ENCODE measurements at places on chromosomes 11 and 22.
A peak's percentile ranks its signal among the peaks of the same experiment; 100 is the strongest.

DNA sequence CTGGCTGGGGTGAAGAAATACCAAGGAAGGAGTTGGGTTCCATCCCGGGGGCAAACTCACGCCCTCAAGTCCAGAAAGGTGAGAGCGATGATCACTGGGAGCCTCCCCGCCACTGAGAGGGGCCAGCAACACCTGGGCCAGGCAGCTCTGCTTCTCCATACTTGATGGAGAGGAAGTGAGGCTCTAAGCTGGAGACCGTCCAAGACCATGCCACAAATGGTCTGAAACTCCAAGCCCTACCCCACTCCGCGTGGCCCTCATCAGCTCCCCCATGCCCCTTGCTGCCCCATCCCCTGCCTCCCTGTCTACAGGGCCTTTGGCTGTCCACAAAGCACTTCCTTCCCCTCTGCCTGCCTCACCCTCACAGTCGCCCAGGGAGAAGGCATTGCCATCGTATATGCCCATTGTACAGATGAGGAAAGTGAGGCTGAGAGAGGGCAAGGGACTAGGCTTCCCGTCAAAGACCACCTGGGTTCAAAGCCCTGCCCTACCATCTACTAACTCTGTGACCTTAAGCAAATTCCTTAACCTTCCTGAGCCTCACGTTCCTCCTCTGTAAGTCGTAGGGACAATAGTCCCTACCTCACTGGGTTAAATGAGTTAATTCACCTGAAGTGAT lies 4.4 kb upstream of the PDGFB start:
- no peak for DNase-seq

- no peak for DNase-seq
These were observed 1156.9 kb downstream of the BRD1 start for GRCh38 chr22:48670731-48671130.

DNA sequence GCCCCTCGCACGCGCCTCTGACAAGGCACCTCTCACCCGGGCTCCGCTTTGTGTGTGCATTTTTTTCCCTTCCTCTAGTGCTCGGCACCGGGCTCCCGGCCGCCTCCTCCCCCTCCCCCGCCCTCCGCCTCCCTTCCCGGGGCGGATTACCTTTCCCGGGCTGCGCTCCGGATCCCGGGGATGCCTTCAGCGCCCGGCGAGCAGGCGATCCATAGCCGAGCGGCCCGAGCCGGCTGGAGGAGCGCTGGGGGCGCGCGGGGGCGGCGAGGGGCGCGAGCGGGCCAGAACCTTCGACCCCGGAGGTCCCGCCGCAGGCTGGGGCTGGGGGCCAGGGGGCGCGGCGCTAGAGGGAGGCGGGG lies 282 bp downstream of the MPPED2 start:
- no peak for DNase-seq

- DNase-seq: no peak
These were observed 14.6 kb downstream of the ENDOD1 start for GRCh38 chr11:95104121-95104830.

- DNase-seq: no peak
These were observed 95.2 kb upstream of the C11orf87 start for GRCh38 chr11:109326781-109327180.

- DNase-seq: no peak
These were observed 15.2 kb upstream of the MMP7 start for GRCh38 chr11:102545701-102546100.

- peak; percentile 72 for DNase-seq
These were observed 13.2 kb downstream of the POLA2 start for GRCh38 chr11:65274735-65275682.

DNA sequence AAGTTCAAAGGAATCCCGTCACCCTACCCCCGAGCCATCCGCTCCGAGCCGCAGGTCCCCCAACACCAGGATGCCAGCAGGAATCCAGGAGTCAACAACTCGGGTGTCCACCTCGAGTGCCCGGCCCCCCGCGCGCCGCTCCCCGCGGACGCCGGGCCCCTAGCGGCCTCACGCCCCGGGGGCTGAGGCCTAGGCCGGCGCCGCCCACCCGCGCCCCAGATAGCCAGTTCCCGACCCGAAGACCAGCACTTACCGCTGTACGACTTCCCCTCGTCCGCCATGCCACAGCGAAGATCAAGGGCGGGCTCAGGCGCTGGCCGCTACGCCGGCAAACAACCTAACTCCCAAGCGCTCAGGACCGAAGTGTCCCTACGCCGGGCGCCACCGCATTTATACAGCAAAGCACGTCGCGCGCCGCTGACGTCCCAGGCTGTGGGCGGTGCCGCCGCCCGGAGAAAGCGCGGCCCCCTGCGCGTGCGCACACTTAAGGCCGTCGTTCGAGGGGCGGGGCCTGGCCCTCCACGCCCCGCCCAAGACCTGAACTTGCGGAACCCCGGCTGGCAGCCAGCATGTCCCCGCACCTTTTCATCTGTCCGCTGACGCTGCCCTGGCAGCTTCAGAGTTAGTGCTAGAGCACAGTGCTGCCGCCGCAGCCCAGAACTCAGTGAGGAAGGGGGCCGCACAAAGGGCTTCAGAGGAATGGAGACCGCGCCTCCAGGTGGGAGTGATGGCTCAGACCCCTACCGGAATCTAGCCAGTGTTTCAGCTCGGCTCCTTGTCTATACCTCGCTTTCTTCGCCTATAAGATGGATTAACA lies at the start of gene NXF1:
Gene NXF1, minus strand, starts transcription at position 365 of the 817 bp plus-strand sequence. Its CDS starts 84 bp downstream, at position 281.
- DNase-seq: peak; percentile 99

DNA sequence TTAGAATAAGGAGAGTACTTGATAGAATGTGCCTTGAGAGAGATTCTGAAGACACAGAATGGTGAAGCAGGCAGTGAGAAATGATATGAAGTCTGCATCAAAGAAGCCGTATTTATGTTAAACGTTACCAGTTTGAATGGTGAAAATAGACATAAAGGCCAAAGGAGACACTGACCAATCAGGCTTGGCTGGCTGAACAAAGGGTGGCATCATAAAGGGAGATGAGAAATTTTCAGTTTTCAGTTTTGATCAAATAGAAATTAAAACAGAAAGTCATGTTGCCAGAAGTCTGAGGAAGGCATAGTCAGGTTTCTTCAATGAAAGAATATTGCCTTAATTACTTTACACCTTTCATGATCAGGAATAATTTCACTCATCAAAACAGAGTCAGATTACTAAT lies 6.6 kb downstream of the OR51F1 start:
- no peak for DNase-seq

DNA sequence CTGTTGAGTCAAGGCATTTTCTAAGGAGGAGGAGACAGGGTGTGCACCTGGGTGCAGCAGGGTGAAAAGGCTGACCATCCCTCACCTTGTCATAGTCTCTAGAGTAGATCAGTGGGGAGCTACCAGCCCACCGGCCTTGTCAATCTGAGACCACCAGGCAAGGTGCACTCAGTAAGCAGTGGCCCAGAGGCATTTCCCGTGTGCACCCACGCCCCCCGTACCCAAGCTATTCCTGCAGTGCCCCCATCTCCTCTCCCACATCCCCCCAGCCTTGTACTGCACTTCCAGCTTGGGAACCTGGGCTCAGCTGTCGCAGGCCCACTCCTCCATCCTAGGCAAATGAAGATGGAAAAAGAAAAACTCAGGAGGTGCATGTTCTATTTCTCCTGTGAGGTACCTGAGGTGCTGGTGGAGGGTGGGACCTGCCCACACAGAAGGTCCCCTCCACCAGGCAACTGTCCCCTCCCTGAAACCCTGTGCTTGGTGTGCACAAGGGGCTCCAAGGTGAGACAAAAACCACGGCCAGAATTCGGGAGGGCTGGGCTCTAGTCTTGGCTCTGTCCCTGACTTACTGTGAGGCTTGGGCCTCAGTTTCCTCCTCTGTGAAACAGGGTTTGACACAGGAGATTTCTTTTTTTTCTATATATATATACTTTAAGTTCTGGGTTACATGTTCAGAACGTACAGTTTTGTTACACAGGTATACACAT lies 8.4 kb downstream of the P2RY2 start:
- DNase-seq: no peak

- no peak for DNase-seq
These were observed 65.7 kb upstream of the NAV2 start for GRCh38 chr11:19646921-19647320.

- no peak for DNase-seq
These were observed 34.3 kb downstream of the ETS1 start for GRCh38 chr11:128552783-128553661.

DNA sequence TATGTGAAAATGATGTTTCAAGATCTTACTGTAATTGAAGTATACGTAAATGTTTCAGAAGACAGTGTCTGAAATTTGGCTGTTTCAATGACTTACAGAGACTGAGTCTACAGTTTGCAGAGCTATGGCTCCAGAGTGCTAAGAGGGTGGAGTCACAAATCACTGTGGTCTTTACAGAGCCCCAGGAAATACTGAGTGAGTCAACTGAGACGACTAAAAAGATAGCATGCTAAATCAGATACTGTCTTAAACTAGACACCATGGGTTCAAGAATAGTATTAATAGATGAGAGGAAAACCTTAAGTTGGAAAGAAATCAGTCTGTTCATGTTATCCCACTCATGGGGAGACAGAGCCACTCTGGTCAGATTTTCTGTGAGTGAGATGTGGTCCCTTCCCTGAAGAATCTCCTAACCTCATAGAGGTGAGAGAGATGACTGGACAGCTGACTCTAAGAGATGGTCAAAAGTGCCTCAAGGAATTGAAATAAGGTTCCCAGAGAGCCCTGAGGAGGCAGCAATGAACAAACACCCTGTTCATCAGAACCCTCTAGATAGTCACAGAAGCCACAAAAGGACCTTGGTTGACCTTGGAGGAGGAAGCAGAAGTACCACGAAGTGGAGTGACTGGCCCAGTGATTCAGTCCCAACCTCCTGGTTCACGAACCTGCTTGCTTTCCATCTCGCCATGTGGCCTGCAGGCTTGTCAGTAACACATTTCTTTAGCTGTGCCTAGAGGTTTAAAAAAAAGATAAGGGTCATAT lies 30.2 kb downstream of the C11orf91 start:
- DNase-seq: no peak

DNA sequence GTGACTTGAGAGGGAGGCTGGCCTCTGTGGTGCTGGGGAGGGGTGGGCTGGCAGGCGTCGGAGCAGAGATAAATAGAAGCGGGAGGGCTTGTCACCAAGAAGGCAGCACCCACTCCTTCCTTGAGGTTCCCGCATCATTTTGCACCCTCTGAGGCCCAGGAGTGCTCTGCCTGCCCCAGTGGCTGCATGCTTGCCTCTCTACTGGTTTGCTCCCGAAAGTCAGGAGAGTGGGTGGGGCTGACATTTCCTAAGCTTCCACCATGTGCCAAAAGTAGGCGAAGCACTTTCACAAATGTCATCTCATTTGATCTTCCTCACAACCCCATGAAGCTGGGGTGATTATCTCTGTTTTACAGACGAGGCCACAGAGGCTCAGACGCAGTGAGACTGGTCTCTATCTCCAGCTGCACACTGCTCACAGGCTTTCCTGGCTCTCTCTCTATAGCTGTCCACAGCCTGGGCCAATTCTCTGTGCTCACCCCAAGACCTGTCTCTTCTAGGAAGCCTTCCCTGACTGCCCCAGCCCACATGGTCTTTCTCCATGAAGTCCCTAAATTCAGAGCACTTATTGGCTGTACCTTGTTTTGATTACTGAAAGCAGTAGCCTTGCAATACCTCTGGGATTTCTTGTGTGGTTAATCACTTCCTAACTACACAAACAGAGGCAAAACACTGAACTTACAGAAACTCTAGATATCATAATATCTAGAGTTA lies 2.6 kb upstream of the UCP3 start:
- DNase-seq: no peak

DNA sequence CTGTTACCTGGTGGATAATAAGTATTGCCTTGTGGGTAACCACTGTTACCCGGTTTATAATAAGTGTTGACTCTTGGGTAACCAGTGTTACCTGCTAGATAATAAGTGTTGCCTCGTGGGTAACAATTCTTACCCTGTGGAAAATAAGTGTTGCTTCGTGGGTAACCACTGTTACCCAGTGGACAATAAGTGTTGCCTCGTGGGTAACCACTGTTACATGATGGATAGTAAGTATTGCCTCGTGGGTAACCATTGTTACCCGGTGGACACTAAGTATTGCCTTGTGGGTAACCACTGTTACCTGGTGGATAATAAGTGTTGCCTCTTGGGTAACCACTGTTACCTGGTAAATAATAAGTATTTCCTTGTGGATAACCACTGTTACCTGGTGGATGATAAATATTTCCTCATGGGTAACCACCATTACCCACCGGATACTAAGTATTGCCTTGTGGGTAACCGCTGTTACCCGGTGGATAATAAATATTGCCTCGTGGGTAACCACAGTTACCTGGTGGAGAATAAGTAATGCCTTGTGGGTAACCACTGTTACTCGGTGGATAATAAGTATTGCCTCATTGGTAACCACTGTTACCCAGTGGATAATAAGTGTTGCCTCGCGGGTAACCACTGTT lies 8.7 kb upstream of the NXPE4 start:
- DNase-seq: no peak

DNA sequence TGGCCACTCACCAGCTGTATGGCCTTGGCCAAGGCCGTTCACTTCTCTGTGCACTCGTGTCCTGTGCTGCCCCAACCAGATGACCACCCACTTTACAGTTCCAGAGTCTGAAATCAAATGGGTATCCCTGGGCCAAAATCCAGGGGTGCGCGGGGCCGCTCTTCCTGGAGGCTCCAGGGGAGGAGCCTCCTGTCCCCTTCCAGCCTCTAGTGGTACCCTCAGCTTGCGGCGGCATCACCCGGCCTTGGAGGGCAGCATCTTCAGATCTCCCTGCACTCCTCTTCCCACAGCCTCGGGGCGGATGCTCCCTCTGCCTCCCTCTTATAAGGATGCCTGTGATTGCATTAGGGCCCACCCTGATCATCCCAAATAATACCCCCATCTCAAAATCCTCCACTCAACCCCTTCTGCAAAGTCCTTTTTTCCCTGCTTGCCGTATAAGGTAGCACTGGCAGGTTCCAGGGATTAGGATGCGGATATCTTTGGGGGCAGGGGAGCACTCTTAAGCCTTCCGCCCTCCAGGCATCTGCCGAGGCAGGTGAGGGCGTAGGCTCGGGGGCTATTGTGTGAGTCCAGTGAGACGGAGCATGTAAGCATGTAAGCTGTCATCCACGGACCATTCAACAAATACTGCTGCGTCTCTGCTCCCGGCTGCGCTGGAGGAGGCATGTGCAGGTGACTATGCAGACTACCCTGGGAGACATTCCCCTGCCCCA lies 24.4 kb upstream of the SHISAL1 start:
- no peak for DNase-seq

DNA sequence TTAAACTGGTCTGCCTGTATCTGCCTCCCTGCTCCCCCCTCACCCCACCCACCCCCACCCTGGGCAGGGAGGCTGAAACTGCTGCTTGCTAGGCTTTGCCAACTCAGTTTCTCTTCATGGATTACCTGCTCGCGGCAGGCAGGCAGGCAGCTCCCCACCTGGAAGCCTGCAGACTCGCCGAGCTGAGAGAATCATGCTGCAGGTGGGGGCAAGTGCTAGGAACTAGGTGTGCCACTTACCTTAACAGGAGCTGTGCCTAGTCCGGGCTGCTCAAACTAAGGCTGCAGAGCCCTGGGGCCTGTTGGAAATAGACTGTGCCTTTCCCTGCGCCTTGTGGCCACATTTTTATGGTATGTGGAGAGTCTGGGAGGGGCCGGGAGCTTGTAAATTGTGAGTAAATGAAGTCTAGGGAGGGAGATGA lies 30.3 kb downstream of the MARK2 start:
- DNase-seq: no peak

GRCh38 chr11:39932966-39933365 lies 1526.5 kb downstream of the LRRC4C start:
- DNase-seq: no peak

GRCh38 chr11:60848714-60849151 lies 6.8 kb downstream of the CCDC86 start:
- no peak for DNase-seq

GRCh38 chr11:126655807-126656128 lies 300.3 kb downstream of the ST3GAL4 start:
- no peak for DNase-seq

- DNase-seq: no peak
These were observed 596.6 kb downstream of the INSC start for GRCh38 chr11:15711311-15711710.

Measured in LoVo (cell line).